Stimulated activated CD4-positive, alpha-beta T cell treated with anti-CD3 and anti-CD28 coated beads, TNF-alpha, amount 100 ng/mL, for 4 hours (primary cell): ENCODE measurements at places on chromosomes 1 and 21.

GRCh38 chr1:229268505-229268904 lies 2.4 kb upstream of the RAB4A start:
- no peak for DNase-seq

- no peak for DNase-seq
Observed at GRCh38 chr1:37083603-37084002, 49.3 kb upstream of the GRIK3 start.

GRCh38 chr1:221858818-221859611 lies 117.1 kb upstream of the DUSP10 start:
- no peak for DNase-seq

- DNase-seq = no peak
Observed at GRCh38 chr21:17709266-17709611, 96.5 kb upstream of the BTG3 start.

- no peak for DNase-seq
Observed at GRCh38 chr1:6580593-6581409, 1.0 kb downstream of the ZBTB48 start.

DNA sequence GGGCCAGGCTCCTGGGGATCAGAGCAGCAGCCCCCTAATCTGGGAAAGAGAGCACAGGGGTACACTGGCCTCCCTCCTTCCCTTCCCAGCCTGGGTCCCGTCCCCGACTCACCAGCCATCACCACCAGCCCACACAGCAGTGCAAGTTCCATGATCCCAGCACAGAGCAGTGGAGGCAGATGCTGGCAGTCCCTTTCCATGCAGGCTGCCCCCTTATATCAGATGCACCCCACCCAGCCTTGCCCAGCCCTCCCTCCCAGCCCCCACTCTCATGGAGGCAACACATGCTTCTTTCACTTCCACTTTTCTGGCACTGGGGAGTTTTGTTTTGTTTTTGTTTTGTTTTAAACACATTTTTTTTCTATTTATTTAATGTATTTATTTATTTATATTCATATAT lies at the start of gene PLA2G2D:
PLA2G2D (minus strand) TSS at position 190 of the 400 bp plus-strand sequence; CDS start at position 152, 38 bp downstream.
- no peak for DNase-seq

DNA sequence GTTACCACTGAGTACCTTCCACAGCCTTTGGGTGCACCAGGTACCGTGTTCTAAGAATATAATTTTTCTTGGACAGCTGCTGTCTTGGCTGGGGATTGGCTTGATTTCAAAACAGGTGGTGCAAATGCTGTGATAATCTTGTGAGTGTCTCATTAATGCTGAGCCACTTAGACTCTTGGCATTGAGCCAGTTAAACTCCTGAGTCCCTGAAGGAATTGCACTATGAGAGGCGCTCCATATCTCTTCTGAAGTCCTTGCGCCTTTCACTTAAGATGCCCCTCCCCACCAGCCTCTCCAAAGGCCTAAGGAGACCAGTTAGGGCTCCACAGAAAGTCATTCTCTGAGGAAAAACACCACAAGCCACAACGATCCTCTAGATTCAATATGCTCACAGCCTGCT lies 51.0 kb downstream of the BACH1 start:
- DNase-seq = no peak

GRCh38 chr1:68464891-68465290 lies 15.1 kb upstream of the RPE65 start:
- DNase-seq = no peak

DNA sequence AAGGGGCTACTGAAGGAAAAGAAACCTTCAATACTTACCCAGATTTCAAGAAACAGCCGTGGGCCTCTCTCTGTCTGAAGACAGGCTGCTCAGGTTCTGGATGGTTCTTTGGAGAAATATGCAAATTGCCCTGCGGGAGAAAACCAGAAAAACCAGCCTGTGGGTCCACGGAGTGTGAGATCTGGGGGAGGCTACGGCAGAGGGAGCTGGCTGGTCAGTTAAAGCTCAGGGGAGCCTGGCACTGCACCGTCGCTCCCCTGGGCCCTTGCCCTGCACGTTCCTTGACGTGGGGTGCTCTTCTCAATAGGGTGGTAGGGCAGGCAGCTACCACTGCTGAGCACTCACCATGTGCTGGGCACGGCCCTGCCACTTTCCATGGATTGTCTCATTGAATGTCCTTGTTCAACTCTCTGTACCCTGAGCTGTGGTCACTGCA lies 12.7 kb downstream of the TMCO4 start:
- DNase-seq = no peak

DNA sequence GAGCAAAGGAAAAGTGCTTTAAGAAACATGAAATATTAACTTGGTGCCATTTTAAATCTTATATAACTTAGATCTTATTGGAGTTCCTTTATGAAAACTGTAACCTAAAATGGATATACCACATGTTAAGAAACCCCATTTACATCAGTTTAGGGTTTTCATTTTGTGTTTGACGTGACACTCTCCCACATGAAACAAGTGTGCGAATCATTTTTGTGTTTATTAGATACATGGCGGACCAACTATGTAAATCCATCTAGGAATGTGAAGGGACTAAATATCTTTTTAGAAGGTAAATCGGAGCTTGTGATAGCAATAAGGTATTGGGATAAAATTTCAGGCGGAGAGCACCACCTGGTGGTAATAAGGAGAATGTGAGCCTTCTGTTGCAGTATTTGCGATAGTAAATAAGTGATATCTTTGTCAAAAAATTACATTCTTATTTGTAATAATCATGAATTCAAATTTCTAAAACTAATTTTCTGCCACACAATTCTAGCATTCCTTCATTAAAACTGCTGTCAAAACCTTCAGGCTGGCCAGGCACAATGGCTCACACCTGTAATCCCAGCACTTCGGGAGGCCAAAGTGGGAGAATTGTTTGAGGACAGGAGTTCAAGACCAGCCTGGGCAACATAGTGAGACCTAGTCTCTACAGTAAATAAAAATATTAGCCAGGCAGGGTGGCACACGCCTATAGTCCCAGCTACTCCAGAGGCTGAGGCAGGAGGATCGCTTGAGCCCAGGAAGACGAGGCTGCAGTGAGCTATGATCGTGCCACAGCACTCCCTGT lies 31.3 kb downstream of the SMAP2 start:
- no peak for DNase-seq

DNA sequence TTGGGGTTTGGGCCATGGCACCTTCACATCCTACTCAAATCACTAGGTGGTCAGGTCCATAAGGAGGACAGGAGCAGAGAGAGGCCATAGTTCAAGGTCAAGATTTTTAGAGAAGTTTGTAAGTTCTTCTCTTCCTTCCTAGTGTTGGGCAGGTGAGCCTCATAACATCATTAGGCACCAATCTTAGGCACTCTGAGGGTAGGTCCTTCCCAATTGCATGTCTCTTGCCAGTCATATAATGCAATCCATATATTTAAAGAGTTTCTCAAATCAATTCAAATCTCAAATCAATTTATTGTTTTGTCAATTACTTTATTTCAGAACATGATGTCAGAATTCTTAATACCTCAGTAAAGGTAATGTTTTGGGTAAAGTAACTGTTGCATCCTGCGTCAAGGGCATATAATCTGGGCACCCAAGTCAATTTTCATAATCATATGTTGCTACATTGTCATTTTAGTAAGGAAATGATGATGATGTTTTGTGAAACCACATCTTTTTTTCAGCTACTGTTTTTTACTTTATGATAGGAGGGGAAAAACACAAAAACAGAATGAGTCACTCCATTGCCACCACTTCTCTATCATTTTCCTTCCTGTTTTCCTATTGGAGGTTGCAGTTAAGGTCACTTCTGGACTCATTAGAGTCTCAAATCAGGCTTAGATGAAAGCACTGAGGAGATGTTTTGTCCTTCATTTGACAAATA lies 122.7 kb downstream of the UCHL5 start:
- no peak for DNase-seq

DNA sequence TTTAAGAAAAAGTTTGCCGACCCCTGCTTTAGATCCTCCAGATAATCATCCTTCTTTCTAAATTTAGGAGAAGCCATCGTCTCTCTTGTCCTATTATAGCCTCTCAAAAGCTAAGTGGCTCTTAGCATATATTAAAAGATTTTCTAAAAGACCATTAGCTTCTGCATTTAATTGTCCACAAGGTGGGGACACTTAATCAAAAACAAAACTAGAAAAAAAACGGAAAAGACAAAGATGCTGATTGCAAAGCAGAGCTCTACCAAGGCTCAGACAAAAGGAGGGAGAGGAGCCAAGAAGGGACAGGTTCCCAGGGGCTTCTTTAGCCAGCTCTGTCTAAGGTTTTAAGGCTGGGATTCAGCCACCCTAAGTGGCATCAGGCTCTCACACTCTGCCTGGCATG lies 128.3 kb upstream of the HMGB4 start:
- DNase-seq = no peak

DNA sequence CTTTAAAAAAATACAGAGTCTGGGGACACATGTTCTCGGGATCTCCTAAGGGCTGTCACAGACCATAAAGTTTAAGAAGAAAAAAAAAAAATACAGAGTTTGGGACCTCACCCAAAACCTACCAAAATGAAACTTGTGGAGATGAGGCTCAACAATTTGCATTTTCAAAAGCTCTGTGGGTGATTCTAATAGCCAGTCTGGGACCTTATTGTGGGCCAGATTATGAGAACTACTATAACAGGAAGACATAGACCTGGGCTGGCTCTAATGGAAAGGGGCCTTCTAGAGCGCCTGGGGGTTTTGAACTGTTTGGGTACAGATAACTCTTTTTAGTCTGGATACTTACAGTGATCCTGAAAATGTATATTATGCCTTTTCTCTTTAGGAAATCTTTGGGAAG lies 69.1 kb downstream of the LAMC1 start:
- no peak for DNase-seq

DNA sequence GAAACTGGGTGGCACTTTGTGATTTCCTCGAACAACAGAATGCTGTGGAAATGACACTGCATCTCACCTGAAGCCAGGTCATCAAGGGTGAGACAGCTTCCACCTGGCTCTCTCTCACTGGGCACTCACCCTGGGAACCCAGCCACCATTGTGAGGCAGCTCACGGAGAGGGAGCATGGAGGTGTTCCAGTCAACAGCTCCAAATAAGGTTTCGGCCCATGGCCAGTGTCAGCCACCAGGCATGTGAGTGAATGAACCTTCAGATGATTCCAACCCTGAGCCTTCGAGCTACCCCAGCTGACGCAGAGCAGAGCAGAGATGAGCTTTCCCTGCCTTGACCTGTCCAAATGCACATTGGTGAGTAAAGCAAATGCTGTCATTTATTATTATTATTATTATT lies 58.1 kb downstream of the SYDE2 start:
- no peak for DNase-seq

GRCh38 chr1:29650041-29650400 lies 413.7 kb downstream of the PTPRU start:
- no peak for DNase-seq

GRCh38 chr1:88780485-88780884 lies 96.4 kb downstream of the PKN2 start:
- DNase-seq = no peak

- no peak for DNase-seq
Observed at GRCh38 chr1:58922302-58923089, 138.6 kb upstream of the JUN start.

DNA sequence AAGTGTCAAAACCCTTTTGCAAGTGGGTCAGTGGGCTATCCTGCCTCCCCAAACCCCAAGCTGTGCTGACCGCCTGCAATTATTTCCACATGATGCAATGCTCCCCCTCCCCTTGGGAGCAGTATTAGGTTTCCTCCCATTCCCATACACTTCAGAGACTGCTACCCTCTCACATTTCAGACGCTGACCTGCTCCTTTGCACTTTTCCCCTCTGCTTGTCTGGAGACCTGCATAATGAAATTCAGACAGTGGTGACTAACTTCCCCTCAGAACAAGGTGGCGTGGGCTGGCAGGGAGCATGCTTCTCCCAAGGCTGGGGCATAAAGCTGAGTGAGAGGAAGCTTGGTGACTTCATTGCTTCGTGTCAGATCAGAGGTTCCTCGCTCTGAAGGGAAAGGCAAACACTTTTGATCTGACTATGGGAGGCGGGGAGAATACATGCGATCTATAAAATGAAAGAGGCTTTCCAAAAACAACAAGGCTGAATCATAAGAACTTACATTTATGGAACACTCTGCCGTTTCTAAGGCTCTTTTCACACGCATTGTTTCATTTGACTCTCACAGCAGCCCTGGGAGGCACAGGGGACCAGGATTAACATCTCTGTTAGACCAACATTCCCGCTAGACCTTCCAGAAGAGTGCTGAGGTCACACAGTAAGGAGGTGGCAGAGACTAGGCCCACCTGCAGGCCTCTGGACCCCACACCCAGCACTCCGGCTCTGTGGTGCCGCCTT lies 27.5 kb upstream of the ROR1 start:
- DNase-seq = no peak

- DNase-seq = no peak
Observed at GRCh38 chr1:218323568-218324225, 21.4 kb upstream of the TGFB2 start.

DNA sequence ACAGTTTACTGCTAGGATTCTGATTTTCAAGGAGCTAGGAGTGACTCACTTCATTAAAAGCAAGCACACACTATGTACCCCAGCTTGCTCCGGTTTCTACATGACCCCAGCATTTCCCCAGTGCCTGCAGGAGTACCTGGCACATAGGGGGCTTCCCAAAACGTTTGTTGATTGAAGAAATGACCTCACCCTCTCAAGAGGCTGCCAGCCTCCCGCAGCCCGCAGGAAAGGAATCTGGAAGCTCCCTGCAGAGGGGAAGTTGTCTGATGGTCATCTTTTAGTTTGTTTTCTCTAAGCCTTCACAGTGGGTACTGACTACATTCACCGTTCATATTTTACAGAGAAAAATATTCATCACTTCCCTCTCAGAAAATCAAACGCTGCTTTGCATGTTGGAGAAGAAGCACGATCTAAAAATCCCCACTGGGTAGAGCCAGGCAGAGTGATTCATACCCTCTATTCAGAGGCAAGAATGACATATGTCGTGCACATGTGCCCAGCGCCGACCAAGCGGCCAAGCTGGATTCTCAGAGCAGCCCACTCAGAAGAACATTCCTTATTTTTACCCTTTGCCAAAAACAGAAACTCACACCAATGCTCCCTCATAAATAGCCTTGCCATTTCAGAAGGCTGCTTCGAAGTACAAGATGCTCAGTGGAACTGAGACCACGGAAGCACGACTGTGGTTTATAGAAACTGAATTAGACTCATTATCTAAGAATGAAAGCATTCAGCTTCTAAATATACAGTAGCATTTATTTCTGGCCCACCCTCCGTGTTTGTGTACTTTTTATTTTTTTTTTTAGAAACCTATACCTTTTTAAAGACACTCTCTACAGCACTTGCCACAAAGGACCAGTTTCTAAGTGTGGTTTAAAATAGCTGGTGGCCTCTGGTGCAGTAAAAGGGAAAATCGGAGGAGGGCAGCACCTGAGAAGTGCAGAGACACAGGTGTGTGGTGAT lies 143.2 kb downstream of the MIS18A start:
- no peak for DNase-seq

GRCh38 chr1:63367215-63368103 lies at the start of gene ALG6:
Gene ALG6, plus strand, starts transcription at chr1:63367627. Its CDS starts 3,351 bp downstream, at chr1:63370978.
- DNase-seq = peak; percentile 82

DNA sequence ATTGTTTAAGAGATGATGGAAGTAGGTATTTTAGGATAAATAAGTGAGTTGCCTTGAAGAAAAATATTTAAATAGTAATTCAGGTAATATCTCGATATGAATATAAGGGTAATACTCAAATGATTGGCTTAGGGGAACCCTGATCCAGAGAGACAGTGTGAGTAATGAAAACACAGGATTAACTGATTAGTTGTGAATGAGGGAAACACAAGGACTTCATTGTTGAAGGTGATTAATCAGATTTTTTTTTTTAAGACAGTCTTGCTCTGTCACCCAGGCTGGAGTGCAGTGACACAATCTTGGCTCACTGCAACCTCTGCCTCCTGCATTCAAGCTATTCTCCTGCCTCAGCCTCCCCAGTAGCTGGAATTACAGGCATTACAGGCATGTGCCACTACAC lies 12.7 kb downstream of the SLC25A33 start:
- no peak for DNase-seq
